Kasumi-1 (cell line): ENCODE measurements at places on chromosomes 7 and 10.

- DNase-seq: no peak
These were observed 27.2 kb upstream of the WNT2 start for GRCh38 chr7:117350027-117350426.

GRCh38 chr7:115300231-115300870, 378.5 kb downstream of the MDFIC start:
- DNase-seq: no peak

DNA sequence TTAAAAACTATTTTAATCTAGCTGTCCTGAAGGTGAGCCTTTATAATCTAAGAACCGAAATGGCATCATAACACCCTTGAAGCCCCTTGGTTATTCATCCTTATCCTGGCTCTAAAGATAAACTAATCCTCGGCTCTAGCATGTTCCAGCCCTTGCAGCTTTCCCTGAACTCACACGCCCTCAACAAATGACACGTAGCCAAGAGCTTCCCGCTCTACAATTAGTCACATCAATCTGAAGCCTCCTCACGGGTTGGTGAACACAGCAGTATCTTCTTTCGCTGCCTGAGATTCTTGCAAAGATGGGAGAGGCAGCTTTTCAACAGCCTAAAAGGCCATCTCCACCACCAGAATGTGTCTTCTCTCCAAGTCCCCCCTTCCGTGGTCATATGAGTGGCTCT, 4.1 kb downstream of the FRMD4A start:
- no peak for DNase-seq

- DNase-seq: no peak
These were observed 6.1 kb downstream of the KCNH2 start for GRCh38 chr7:150972023-150972468.

GRCh38 chr7:140494867-140495266, 15.6 kb upstream of the MKRN1 start:
- no peak for DNase-seq

GRCh38 chr7:139936760-139937310, 107.8 kb downstream of the TBXAS1 start:
- peak; percentile 60 for DNase-seq

DNA sequence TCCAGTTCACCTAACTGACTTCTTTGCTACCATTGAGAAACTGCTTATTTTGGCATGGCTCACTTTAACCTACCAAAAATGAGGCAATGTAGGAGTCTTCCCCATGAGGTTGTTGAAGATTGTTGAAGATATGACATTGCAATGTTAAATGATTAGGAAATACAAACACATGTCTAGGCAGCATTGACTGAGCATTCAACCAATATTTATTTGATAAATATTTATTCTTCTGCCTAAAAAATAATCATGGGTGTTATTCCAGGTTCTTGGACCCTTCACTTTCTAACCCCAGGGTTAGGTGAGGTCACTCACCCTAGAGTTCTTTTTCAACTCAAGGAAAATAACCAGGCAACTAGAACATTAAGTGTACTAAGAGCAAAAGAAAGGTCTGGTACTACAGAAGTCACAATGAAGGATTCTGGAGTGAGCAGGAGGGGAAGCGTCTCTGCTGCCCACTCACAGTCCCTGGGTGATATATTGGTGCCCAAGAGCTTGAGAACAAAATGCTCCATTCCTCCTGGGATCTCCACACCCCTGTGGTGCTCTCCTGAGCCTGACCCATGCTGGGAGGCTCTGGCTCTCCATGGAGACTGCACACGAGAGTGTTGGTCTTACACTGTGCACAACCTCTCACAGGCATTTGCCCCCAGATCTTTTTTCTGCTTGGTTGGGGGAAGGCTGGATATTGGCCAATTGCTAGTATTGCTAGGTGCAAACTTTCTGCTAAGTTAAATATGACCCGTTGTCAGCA, 123.4 kb downstream of the SPAG6 start:
- DNase-seq: no peak

DNA sequence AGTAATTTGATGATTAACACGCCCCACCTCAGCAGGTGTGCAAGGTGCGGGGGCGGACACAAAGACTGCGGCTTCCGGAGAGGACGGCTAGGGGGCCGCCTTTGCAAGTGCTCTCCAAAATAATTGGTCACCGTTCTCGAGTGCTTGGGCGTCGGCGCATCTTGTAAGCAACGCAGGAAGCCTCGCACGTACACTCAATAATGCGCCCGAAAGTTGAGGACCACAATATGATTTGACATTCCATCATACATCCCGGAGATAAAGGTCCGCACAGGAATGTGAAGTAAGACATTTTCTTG, 114.7 kb downstream of the EBF3 start:
- DNase-seq: no peak

- no peak for DNase-seq
These were observed 22.4 kb upstream of the ITGA8 start for GRCh38 chr10:15742102-15742501.

DNA sequence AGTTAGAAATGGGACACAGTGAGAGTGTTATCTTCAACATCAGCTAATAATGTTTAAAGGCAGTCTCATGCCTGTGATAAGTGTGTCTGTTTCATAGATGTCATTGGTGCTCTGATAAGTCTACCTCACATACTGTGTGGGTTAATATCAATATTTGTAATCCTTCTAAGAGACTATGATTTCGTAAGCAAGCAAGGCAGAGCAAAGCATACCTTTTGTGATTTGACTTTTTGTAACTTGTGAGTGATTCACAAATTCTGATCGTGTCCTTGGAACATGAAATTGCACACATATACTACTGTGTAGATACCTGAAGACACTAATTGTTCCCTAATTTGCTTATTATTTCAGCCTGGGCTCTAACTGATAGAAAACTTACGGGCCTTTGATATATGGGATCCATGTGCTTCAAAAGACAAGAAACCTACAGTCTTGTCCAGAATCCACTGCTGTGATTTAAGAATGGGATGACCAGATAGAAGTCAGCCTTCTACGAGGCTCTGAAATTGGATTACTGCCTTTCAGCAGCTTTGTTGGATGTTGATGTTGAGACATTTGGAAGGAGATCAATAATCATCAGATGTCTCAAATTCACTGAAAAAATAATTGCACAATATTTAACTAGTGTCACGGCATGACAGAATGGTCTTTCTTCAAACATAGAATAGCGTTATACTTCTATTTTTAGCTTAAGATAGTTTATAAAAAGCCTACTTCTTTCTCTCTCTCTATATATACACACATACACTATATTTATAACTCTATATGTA, 63.2 kb upstream of the KLF6 start:
- DNase-seq: no peak

DNA sequence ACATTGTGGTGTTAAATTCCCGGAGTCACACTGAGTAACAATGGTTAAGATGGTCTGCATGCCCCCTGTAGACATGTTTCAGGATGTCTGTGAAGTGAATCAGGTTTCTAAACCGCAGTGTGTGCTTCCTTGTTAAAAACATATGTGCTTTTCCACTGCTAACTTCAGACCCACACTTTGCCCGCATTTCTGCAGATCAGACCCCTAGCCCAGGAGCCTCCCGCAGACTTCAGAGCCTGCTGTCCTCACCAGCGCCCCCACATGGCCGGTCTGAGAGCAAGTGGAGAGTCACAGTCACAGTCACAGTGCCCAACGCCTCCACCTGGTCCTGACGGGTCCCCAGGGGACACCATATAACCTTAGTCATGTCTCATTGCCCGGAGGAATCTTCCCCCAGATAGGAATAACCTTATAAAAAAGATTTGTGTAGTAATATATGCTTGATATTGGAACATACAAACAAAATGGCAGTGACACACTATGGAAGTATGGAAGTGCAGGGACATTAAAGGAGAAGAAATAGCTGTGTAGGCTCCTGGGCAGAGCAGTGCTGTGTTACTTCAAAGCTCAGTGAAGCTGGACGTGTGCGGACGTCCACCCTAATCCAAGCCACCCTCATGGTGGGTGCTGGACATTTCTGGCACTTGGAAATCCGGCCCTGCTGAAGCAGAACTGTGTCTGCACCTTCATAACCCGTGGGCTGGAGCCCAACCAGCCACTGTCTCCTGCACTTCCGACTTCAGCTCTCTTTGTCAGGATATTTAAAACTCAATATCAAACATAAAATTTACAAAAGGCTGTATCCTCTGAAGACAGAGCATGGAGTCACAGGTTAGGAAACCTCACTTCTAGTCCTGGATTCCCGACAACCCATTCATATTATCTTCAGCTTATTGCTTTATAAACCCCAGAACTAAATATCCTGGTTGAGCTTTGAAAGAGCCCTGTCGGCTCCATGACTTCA, 29.0 kb downstream of the GSTO2 start:
- peak; percentile 12 for DNase-seq

GRCh38 chr10:110651044-110651958, 7.2 kb downstream of the RBM20 start:
- peak; percentile 68 for DNase-seq

GRCh38 chr10:35792291-35792690, 150.2 kb upstream of the FZD8 start:
- no peak for DNase-seq

DNA sequence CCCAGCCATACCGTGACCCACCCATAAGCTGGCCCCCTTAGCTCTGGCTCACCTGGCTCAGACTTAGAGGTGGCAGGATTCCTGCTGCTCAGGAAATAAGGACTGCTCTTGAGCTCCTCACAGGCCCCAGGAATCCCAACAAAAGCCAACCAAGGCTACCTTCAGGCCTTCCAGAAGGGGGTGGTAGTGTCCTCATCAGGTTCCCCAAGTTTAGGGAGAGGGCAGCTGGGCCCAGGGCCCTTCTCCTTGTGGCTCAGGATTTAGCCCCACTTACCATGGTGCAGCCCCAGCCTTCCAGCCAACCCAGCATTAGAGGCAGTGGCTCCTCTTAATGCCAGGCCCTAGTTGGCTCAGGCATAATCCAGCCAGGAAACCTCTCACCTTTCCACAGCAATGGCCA, 23.5 kb downstream of the NPFFR1 start:
- no peak for DNase-seq

GRCh38 chr7:100829150-100829716, 1.9 kb upstream of the EPHB4 start:
- DNase-seq: no peak

DNA sequence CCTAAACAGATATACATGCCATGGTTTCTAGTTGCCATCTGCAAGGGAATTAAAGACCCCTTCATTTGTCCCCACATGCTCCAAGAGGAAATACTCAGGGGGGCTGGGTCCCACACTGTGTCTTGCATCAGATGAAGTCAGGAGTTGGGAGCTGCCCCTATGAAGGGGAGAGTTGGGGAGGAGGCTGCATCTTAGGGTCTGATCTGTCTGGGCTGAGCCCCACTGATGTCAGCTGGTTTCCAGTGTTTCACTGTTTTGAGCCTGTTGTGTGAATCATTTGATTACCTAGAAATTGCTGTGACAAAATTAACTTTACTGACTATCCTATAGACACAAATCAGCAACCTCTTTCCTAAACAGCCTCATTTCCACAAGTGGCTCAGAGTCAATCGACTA, 4.9 kb upstream of the ADCY1 start:
- DNase-seq: no peak

GRCh38 chr7:27423821-27424220, 181.2 kb downstream of the EVX1 start:
- no peak for DNase-seq

GRCh38 chr7:80095545-80095944, 39.1 kb upstream of the GNAI1 start:
- peak; percentile 59 for DNase-seq

DNA sequence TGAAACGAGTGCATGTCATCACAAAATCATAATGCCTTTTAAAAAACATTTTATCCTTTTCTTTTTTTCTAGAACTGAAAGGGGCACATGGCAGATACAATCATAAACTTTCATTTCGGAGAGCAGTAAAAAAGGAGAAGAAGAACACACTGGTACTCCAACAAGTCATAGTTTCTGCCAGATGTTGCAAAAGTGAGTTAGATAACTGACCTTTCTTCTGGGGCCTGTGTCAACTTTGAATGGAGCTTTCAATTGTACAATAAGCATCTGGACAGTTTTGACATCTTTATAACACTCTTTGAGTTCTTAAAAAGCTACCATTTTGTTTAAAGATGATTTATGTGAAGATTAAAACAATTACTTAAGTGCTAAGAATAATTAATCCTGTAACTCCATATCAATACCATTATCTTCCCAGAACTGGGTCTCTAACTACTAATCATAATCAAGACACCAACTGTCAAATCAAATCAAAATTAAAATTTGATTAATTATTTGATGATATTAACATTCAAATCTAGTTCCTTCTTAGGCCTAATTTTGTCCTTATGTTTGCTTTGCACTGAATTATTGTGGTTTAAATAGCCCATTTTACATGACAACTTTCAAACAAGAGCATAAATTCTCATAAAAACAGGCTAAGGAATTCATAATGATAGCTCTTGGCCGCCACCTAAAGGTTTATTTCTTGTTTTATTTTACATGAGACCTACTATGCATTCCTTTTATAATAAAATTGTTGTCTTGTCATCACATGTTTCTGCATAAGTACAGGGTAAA, 19.5 kb upstream of the ITGB8 start:
- DNase-seq: peak; percentile 30

GRCh38 chr7:13945670-13946069, 43.8 kb downstream of the ETV1 start:
- no peak for DNase-seq

DNA sequence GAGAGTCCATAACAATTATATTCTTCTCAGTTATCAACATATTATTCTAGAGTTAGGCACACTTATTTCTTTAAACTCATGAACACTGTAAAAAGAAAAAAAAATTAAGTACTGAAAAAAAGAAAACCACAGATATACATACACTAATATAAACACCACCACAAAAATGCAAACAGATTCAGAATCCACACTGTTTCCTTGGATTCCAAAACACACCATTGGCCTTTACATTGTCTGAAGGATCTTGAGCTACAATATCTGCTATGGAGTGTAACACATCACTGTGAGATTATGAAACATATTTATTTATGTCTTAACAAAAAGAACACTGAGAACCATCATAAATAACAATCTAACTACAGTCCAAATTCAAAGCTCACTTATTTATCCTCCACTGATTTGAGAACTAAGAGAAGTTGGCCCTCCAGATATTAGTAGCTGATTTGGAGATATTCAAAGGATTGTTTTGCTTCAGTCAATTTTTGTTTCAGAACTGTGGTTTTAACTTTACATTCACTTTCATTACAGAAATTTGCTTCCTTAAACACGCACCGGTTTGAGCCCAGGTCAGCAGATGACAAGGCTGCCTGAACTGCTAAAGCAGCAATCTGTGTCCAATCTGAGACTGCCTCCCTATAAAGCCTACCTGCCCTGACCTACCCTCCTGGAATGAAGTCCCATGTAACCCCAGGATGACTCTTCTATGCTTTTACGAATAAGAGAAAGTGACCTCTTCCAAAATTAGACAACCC, 47.0 kb upstream of the CDK1 start:
- no peak for DNase-seq
